Urinary bladder (tissue), 4 donors: ENCODE measurements at places on chromosomes 5 and 9. TPM values are rescaled to one million over a fixed set of nuclear protein-coding genes. Genes with fewer than 3 reads are reported as not detected.

Gene ANKRD34B
- not detected for polyA plus RNA-seq

DNA sequence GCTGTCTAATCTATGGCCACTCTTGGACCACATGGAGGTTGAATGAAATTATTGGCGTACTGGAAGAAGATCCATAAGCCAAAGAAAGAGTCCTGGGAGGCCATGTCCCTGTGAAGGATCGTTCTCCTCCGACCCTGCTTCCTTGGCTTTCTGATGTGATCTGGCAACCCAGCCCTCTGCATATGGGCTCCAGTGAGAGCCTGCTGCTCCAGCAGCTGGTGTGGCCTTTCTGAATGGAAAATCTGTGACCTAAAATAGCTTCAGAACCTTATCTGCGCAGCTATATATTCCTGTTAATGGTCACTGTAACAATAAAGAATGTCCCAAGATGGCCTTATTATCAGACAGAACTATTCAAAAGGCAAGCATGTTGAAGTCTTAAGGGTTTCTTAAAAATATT lies 40.2 kb upstream of the PHF2 start:
- DNase-seq, result no peak

DNA sequence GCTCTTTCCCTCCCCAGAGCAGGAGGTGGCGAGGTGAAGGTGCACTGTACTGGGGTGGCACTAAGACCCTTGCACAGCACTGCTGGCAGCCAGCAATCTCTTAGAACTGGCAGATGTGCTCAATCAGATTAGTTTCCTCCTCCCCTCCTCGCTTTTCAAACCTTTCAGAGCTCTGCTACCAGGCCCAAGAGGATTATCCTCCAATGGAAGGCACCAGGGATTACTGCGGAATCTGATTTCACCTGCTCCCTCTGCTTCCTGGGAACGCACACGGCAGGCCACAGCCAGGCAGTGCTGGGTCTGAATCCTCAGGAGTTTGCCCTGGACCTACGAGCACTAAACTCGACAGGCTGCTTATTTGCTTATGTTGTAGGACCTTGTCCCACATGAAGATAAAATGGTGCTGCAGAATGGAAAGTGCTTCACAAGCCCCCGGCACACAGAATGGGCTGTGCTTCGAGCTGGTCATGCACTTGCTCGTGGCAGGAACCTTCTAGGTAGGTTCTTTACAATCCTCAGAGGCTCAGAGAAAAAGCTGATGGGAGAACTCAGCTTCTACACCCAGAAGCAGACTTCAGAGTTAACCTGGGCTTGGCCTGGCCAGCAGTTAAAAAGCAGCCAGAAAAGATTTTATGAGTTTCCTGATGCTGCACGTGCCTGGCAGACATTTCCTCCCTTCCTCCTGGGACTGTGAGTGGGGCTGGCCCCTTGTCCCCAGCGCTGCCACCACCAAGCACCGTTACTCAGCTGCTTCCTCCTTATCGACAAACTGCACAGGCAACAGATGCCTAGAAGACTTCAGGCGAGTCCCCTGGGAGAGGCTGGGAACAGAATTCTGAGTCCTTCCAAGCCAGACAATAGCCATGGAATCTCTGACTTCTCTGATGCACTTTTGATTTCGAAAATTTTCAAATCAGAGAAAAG lies 33.1 kb downstream of the FABP6 start:
- no peak for DNase-seq

DNA sequence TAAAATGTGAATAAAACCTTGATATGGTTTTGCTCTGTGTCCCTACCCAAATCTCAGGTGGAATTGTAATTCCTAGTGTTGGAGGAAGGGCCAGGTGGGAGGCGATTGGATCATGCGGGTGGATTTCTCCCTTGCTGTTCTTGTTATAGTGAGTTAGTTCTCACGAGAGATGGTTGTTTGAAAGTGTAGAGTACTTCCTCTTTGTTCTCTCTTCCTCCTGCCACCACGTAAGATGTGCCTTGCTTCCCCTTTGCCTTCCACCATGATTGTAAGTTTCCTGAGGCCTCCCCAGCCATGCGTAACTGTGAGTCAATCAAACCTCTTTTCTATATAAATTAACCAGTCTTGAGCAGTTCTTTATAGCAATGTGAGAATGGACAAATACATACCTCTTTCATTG lies 34.9 kb downstream of the TARS1 start:
- no peak for DNase-seq

DNA sequence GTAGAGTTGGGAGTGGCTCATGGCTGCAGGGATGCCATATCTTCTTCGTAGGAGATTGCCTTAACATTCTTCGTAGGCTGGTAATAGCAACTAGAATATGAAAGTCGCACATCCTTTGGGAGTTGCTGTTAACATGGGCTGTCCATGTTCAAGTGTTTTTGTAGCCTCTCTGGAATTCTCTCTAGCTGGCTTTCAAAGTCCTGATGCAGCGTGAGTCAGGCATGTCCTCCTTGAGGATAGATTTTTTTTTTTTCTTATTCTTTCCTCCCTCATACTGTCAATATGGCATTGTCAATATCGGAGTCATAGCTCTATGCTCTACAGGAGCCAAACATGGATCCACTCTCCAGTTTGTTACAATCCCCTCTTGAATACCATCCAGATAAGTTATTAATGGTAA lies 494.8 kb upstream of the WWC1 start:
- DNase-seq, result no peak

GRCh38 chr9:35726931-35727330 lies 5.1 kb downstream of the TLN1 start:
- DNase-seq, result no peak

GRCh38 chr5:91110686-91111085 lies 272.4 kb downstream of the ARRDC3 start:
- DNase-seq, result no peak

DNA sequence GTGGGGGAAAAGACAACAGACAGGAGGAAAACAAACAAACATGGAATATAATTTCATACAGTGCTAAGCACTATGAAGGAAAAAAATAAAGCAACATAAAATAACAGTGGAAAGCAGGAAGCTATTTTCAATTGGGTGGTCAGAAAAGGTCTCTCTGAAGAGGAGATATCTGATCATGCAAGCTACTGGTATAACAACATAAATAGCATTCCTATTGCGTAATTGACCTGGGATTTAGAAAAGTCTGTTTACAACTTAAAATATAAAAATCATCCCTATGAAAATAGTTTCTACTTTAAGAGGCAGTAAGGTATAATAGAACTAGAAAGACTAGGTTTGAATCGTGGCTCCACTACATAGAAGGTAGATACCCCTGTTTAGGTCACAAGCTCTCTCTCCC lies 61.4 kb downstream of the FBXW11 start:
- no peak for DNase-seq

DNA sequence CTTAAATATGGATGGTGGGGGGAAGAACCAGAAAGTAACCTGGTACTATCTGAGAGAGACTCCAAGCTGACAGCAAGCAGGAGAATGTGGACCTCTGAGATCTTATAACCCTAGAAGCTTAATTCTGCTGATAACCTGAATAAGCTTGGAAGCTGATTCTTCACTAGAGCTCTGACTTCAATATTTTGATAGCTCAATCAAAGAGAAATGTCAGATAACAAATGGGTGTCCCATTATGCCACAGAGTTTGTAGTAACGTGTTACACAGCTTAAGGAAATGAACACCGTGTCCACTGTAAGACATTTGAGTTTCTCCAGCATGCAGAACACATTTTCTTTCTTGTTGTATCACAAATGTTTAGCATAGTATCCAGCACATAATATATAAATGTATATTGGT lies 626.7 kb downstream of the CDH12 start:
- DNase-seq, result no peak

Gene KIAA1958
- 1.3 TPM for polyA plus RNA-seq

DNA sequence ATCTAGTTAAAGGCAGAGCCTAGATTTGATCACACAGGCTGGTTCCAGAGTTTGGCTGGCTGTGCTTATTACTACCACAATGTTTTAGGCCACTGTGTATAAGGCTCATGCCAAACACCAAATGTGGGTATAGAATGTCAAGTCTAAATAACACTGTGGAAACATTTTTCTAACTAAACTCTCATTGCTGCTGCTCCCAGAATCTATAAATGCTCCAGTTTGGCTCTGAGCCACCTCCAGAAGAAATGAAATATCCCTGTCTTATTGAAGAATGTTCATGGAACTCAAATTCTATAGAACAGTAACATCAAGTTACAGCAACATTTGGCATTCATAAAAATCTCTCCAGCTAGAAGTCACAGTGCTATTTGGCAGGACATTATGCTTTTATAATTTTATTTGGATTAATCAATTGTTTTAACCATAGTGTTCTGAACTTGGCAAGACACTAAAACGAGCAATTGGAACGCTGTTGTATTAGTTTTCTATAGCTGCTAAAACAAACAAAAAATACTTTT lies 178.1 kb upstream of the COX7C start:
- no peak for DNase-seq

Gene SLCO6A1
- polyA plus RNA-seq, result not detected

DNA sequence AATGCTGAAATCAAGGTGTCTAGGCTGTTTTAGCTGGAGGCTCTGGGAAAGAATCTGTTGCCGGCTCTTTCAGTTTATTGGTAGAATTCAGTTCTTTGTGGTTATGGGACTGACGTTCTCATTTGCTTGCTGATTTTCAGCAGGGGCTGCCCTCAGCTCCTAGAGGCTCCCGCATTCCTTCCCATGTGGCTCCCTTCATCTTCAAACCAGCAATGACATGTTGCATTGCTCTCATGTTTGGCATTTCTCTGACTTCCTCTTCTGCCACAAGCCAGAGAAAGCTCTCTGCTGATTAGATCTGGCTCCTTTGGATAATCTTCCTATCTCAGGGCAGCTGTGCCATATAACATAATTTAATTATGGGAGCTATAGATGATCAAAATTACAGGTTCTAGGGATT lies 360.3 kb downstream of the LRRC70 start:
- DNase-seq, result no peak

Gene SLC34A3
- polyA plus RNA-seq, result 0.05 TPM

DNA sequence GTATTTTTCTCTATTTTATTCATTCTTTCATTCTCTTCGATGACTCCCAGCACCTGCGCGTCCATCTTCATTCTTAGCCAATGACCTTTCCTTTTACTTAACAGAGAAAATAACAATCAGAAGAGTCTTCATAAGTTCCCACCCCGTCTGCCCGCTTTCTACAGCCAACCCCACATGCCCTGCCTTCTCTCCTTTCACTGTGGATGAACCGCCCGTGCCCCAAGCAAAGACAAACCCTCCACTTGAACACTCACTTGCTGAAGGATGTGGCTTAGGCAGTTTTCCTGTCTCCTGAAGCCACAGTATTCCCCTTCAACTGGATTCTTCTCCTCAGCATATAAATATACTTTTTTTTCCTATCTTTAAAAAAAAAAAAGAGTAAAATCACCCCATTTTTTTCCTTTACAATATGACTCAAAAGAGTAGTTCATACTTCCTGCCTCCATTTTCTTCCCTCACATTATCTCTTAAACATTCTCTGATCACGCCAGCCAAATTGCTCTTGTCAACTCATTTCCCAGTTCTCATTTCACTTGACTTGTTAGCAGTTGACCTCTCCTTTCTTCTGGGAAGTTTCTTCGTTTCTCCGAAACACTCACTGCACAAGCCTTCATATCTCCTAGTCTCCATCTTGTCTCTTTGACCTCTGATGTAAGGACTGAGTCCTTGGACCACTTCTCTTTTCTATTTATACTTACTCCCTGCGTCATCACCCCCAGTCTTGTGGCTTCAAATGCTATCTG lies 11.1 kb downstream of the NIPSNAP3B start:
- DNase-seq, result no peak

- no peak for DNase-seq
Measured at GRCh38 chr5:17412760-17413671, 85.0 kb upstream of the TAF11L2 start.

DNA sequence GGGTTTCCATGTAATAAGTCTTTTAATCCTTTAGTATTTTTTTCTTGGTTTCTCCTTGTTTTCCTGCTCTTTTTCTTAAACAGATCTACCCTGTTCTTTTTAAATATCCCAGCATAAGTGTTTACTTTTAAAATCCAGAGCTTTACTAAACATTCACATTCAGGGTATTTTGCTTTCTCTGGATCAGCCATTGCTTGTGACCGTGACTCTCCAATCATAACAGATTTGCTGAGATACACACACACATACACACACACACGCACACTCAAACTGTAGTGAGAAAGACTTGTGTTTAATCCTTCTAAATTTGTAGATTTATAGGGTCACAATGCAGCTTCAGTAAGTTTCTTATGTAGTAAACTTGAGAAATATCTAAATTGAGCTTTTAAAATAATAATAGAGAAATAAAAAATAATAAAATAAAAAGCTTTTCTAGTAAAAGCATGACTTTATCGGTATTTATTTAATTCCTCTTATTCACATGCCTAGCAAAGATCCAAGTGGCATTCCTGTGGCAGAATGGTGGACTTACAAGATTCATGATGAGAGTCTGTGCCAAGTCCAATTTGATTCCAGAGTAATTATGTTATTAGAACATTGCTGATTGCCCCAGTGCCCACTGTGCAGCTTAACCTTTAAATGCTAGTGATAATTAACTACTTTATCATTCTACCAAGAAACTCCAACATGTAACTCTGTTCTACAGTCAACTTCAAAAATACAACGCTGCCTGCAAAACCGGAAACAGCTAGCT lies 129.0 kb downstream of the TLE4 start:
- DNase-seq, result no peak

GRCh38 chr5:149702934-149703646 lies 27.0 kb upstream of the PPARGC1B start:
- DNase-seq, result no peak

Gene PCAT7
- 0.06 TPM for polyA plus RNA-seq

DNA sequence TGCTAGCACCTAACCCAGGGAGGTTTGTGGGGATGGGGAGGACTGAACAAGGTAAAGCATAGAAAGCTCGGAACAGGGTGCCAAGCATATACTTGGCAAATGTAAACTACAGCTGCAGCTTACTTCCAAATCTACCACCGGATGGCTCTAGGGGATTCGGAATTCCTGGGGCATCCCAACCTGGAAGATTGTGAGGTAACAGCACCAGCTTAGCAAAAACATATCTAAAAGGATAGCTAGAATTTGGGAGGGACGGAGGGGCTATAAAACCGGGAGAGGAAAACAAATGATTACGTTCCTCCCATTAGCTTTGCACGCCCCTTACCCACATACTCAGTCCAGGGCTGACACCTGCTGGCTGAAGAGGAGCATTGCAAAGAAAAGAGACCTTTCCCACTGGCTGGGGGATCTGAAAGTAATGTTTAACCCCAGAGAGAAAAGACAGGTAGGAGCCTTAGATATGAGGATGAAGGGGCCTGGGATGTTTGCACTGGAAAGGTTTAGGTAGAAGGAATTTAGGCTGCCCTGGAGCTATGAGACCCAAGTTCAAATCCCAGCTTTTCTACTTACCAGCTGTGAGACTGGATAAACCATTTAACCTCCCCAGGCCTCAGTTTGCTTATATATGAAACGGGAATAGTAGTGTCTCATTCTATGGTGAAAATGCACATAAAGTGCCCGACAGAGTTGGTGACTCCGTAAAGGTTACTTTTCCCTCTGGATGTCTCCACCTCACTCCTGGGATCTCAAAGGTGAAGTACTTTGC lies 73.6 kb downstream of the FAM114A2 start:
- peak; percentile 21 for DNase-seq

- DNase-seq, result no peak
Measured at GRCh38 chr9:90477535-90477934, 165.1 kb downstream of the DIRAS2 start.

Gene RAB3C
- polyA plus RNA-seq, result 3.9 TPM
